ENCODE measurements at places on chromosomes 2 and 18.

DNA sequence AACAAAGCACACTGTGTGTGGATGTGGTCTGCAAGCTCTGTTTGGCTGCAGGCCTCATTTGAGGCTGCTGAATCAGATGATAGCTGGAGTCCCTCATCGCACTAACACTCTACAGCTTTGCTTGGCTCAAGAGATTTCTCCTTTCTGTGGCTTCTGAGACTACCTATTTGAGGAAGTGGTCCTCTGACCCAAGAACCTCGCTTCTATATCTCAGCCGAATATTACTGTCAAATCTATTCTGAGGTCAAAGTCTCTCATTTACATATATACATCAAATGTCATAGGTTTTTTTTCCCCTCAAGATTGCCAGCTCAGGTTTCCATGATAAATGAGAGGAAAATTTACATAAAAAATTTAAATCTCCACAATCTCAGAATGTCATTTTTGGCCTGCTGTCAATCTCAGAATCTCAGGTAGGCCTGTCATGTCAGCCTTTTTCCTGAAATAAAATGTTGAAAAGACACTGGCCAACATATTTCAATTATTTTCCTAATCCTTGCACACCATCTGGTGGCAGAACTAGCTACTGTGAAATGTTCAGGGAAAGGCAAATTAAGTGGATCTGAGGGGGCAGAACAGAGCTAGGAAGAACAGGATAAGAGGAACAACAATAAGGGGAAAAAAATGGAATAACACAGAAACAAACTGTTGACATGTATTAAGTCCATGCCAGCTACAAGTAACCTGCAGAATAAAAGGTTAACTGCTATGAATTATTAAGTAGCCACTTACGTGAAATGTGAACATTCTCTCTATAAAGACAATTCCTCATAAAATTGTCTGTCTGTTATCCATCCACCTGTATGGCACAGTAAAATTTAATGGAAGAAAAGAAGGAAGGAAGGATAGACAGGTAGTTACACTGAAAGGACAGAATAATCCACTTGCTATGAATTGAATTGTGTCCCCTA lies 39.3 kb downstream of the AP1S3 start:
- peak; percentile 62 for DNase-seq

- DNase-seq: no peak
Observed at GRCh38 chr2:83686863-83687262, 772.2 kb downstream of the SUCLG1 start.

- DNase-seq: no peak
Observed at GRCh38 chr2:202054679-202055078, 18.4 kb upstream of the KIAA2012 start.

GRCh38 chr18:9823805-9824473 lies 61.8 kb upstream of the TXNDC2 start:
- DNase-seq: peak; percentile 93

GRCh38 chr18:74063557-74063956 lies 84.1 kb downstream of the FBXO15 start:
- no peak for DNase-seq

DNA sequence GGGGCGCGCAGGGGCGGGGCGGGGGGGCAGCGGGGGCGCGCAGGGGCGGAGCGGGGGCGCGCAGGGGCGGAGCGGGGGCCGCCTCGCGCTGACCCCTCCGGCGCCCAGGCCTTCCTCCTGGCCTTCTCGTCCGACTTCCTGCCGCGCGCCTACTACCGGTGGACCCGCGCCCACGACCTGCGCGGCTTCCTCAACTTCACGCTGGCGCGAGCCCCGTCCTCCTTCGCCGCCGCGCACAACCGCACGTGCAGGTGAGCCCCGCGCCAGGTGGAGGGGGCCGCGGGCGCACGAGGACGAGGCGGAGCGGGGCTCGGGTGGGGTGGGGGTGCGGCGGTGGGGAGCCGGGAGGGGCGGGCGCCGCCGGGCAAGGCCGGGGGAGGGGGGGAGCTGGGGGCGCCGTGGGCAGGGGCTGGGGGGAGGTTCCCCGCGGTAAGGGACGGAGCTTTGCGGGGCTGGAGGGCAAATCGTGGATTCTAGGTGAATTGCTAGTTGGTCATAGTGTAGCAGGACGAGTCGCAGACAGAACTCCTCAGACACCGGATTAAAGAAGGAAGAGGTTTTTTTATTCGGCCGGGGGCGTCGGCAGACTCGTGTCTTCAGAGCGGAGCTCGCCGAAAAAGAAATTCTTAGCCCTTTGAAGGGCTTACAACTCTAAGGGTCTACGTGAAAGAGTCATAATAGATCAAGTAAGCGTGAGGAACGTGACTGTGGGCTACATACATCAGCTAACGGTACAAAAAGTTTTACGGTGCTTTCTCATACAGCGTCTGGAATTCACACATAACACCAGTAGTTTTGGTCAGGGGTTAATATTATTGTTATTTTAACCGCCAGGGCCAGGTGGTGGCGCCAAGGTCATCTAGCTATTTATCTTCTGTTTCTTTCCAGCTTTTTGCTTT lies 29.9 kb downstream of the ANO7 start:
- DNase-seq: peak; percentile 29

DNA sequence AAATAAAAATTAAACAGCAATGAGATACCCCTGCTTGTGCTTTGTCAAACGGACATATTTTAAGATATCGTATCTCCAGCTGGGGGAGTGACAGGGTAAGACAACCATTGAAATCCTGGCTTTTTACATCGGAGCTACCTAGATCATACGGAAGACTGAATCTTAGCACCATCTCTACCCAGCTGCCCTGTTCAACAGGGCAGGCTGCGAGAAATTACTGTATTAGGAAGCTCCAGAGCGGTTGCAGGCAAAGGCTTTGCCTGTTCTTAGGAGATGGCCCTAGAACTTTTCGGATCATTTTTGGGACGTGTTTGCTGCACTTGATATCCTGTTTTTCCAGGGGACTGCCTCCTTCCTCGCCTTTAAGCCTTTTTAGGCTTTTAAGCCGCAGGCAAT lies 2.0 kb upstream of the PRKCE start:
- no peak for DNase-seq

- DNase-seq: peak; percentile 33
Observed at GRCh38 chr2:54404270-54404669, 51.9 kb upstream of the SPTBN1 start.
